ENCODE measurements at places on chromosomes 7 and 10.

DNA sequence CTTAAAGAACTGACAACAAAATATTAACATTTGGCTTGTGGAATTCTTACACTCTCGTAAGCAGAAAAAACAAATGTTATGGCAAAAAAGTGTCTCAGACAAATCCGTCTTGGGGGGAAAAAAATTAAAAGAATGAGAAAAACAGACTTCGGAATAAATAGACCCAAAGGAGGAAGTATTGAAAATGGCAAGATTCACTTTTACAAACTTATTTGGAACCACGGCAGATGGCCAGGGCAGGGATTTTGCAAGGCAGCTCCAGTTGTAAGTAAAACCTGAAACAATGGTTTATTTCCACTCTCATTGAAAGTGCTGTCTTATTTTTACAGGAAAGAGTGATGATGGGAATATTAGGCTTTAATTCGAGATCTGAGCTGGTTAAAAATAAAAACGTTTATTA lies 1.5 kb upstream of the ZNF438 start:
- no peak for DNase-seq

GRCh38 chr10:132909491-132910071 lies 32.8 kb downstream of the CFAP46 start:
- DNase-seq, result no peak

DNA sequence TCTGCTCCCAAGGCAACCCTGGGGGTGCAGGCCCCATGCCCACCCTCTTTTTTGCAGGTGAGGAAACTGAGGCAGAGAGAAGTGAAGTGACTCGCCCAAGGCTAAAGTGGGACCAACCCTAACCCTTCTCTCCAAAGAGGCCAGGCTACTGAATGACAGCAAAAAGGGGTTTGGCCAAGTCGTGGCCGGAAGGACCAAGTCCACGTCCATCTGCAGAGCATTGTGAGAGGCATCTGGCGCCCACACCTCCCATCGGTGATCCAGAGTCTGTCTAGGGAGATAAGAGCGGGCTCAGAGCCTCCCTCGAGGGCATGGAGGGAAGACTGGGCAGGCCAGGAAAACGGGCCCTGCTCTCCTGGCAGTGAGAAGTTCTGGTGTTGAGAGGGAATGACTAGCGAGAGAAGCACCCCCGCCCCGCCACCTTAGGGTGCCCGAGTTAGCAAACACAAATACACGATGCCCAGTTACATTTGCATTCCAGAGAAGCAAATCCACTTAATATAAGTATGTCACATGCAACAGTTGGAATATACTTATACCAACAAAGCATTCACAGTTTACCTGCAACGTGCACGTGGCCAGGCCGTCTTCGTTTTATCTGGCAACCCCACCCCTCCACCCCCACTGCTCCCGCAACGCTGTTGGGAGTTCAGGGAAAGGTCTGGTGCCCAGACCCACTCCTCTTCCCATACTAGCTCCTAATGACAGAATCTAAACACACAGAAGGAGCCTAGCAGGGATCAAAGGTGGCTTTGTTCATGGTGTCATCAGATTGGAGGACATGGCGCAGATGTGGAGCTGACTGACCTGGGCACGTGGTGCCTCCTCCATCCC lies 124.9 kb downstream of the OAT start:
- DNase-seq, result no peak

GRCh38 chr10:88254091-88254490 lies 329.0 kb downstream of the RNLS start:
- peak; percentile 57 for DNase-seq

GRCh38 chr10:71975087-71975870 lies 11.1 kb downstream of the CHST3 start:
- no peak for DNase-seq

GRCh38 chr7:69402696-69403095 lies 195.6 kb upstream of the AUTS2 start:
- no peak for DNase-seq

- no peak for DNase-seq
These were observed 84.6 kb downstream of the VPS50 start for GRCh38 chr7:93316730-93317129.

GRCh38 chr10:127018298-127018650 lies 113.0 kb downstream of the DOCK1 start:
- no peak for DNase-seq

DNA sequence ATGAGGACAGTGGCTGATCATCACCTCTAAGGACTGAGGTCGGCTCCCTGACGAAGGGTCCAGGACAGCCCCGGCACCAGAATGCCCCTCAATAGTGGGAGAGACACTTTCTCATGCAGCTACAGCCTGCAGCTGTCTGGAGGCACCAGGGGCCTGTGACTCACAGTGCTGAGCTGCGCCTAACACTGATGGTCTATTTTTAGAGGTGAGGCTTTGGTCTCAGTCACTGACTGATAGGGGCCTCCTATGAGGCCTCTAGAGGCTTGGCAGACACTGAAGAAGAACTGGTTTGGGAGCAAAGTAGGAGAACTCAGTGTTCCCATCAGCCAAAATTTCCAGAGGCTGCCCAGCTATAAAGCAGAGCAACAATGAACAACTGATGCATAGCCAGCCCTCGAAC lies 130.1 kb downstream of the COBL start:
- DNase-seq, result no peak

- no peak for DNase-seq
These were observed 31.4 kb upstream of the CREB3L2 start for GRCh38 chr7:138033241-138033640.

DNA sequence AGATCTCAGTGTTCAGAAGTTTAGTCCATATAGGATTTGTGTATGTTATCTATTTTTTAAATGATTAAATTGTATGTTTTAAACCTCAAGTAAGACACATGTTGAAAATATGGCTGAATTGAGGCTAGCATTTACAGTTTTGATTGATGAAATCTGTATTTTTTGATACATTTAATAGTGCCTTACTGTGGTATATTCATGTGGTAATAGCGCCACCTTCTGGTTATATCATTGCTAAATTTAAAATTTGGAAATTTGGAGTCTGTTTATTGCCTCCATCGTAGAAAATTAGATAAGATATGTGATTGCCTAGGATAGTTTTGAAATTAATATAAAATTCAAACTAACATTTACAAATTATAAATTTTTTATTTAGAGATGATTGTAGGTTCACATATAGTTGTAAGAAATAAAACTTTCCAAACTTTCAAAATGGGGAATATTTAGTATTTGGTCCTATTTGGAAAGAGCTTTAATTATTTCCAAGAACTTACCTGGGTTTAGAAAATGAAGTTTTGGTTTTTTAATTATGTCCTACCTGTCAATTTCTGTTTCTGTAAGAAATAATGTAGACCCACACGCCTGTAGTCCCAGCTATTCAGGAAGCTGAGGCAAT lies 19.1 kb upstream of the ARMS2 start:
- DNase-seq, result peak; percentile 17

GRCh38 chr10:1966712-1967376 lies 229.5 kb upstream of the ADARB2 start:
- DNase-seq, result no peak

DNA sequence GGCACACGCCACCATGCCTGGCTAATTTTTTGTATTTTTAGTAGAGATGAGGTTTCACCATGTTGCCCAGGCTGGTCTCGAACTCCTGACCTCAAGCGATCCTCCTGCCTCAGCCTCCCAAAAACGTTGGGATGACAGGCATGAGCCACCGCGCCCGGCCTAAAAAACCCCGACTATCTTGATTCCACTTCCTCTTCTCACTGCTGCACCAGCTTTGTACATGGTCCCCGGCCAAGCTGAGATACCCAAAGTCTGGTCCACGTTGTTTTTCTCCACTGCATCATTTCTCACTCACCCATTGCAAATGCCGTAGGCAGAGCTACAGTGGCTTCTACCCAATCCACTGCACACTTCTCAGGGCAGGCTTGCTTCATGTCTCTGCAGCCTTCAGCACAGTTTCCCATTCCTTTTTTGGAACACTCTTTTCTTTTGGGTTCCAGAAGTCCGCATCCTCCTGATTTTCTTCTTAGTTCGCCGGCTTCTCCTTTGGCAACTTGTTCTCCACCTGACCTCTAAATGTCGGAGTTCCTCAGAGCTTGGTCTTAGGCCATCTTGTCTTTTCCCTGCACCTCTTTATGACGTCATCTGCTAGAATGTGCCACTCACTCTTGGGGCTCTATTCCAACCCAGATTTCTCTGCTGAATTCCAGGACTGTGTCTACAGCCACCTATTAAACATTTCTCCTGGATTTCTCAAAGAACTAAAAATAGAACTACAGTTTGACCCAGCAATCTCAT lies 6.0 kb upstream of the GNB2 start:
- no peak for DNase-seq

GRCh38 chr10:129760416-129760815 lies 203.7 kb downstream of the EBF3 start:
- DNase-seq, result no peak

- no peak for DNase-seq
These were observed 216.7 kb upstream of the CNTNAP2 start for GRCh38 chr7:145899938-145900337.

GRCh38 chr10:114825513-114826253 lies 4.1 kb downstream of the FHIP2A start:
- peak; percentile 94 for DNase-seq

GRCh38 chr10:131574707-131575430 lies 263.3 kb upstream of the TCERG1L start:
- no peak for DNase-seq

GRCh38 chr10:94150541-94151184 lies 156.9 kb downstream of the PLCE1 start:
- DNase-seq, result no peak

GRCh38 chr7:34991938-34992840 lies 45.1 kb downstream of the DPY19L1 start:
- no peak for DNase-seq

GRCh38 chr10:78919181-78919966 lies 149.4 kb upstream of the ZMIZ1 start:
- DNase-seq, result no peak

- DNase-seq, result no peak
These were observed 820.7 kb downstream of the GRID1 start for GRCh38 chr10:85545874-85546273.

DNA sequence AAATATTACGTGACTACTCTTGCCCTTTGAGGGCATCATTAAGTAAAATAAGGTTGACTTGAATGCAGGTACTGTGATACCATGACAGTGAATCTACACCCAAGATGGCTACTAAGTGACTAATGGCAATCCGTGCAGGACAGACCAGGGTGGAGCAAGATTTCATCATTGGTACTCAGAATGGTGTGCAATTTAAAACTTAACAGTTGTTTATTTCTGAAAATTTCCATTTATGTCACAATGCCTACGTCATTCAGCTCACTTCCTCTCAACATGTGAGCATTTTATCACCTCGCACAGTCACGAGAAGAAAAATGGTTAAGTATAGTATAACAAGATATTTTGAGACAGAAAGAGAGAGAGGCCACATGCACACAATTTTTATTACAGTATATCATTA lies 50.3 kb upstream of the MET start:
- no peak for DNase-seq

DNA sequence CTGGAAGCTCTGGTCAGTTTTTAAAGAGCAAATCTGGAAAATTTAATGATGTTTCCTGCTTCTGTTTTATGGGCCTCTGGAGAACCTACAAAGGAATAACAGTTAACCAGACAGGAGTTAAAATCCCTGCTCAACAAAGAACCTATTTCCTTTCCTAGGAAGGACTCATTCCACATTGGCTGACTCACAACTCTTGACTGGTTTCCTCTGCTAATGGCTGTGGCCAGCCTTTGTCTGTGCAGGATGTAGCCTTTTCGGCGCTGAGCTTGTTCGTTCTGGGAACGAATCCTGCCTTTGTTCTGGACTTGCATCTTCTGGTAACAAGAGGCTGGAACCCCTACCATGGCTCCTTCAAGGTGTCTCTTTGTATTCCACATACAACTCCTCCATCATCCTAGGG lies 112.8 kb upstream of the PDCD4 start:
- DNase-seq, result peak; percentile 33

GRCh38 chr7:32891043-32891799 lies at the start of gene KBTBD2:
KBTBD2 (minus strand) TSS chr7:32891760; CDS start chr7:32879604, 12,156 bp downstream.
- no peak for DNase-seq

DNA sequence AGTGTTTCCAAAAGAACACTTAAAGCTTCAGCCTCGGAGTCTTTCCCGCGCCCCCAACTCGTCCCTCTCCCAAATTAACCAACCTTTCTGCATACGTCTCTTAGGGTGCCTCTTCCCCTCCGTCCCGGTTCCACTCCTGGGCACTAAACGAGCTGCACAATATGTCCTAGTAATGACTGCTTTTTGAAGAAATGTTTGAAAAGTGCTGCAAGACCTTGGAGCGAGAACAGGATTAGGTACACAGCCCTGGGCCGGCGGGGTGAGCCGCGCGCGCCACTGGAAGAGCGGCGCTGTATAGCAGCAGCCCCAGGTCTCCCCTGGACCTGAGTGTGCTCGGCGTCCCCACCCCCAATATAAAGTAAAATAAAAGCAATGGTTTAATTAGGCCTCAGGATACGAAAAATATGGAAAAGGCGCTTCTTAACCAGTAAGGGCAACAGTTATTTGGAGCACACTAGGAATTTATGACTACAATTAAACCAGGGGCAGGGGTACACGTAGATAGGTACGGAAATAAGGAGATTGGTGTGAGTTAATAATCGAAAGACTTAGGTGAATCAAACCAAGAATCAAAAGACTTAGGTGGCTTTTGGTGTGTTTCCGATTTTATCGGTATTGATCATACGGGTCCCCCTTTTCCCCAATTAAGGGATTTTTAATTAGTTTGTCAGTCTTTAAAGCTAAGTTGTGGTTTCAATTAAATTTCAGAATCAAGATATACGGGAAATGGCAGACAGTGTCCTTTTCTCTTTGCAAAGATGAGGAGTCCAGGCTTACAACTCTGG lies 1.9 kb downstream of the TET1 start:
- no peak for DNase-seq

- peak; percentile 77 for DNase-seq
These were observed 190.9 kb downstream of the REEP3 start for GRCh38 chr10:63711867-63712716.
